ENCODE measurements at places on chromosomes 16 and 17.
A peak's percentile ranks its signal among the peaks of the same experiment; 100 is the strongest.

DNA sequence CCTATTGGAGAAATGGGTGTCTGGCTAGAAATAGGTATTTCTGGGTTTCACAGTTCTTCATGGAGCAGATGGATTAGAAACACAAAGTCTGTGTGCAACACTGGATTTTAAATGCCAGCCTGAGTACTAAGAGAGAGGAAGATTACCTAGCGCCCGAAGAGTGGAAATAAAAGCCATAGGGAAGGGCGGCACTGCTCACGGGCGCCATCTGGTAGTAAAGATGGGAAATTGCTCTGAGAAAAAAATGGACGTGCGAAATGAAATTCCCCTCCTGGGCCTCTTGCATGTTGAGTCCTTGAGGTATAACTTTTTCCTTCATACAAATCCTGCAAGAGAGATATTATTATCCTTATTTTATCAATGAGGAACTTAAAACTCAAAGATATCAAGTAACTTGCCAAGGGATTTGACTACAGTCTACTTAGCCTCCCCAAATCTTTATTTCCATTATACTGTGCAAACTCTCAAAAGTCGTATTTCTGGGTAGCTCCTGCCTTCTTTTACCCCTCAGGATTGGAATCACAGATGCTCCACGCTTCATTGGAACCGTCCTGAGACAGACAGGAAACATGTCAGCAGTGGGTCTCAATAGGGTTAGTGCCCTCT is 72.8 kb downstream of the MMD start:
- DNase-seq: peak; percentile 71

DNA sequence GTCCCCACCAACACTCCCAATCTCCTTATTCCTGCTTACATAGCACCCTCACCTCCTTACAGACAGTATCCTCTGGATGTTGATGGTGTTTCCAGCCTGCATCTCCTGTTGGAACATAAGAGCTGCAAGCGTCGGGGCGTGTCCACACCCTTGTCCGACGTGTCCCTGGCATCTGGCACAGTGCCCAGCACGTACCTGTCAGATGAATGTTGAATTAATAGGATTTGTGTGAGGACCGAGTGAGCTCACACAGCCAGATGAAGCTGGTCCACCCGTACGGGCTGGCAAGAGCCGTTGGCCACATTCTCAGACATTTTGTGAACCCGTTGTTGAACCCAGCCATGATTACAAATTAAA is 12.2 kb upstream of the CBX4 start:
- DNase-seq: no peak

- DNase-seq: peak; percentile 20
Observed at GRCh38 chr17:21376759-21377690, 868 bp downstream of the KCNJ12 start.

- DNase-seq: peak; percentile 56
Observed at GRCh38 chr17:42819939-42820535, 4.0 kb downstream of the BECN1 start.

GRCh38 chr17:59353106-59353854 is 21.8 kb downstream of the YPEL2 start:
- DNase-seq: no peak

GRCh38 chr17:51997723-51998122 is 160.8 kb downstream of the CA10 start:
- no peak for DNase-seq

GRCh38 chr16:29975134-29975538 is 1.5 kb downstream of the TAOK2 start:
- no peak for DNase-seq

GRCh38 chr17:29572691-29573557 is 4.4 kb downstream of the TP53I13 start:
- DNase-seq: no peak

DNA sequence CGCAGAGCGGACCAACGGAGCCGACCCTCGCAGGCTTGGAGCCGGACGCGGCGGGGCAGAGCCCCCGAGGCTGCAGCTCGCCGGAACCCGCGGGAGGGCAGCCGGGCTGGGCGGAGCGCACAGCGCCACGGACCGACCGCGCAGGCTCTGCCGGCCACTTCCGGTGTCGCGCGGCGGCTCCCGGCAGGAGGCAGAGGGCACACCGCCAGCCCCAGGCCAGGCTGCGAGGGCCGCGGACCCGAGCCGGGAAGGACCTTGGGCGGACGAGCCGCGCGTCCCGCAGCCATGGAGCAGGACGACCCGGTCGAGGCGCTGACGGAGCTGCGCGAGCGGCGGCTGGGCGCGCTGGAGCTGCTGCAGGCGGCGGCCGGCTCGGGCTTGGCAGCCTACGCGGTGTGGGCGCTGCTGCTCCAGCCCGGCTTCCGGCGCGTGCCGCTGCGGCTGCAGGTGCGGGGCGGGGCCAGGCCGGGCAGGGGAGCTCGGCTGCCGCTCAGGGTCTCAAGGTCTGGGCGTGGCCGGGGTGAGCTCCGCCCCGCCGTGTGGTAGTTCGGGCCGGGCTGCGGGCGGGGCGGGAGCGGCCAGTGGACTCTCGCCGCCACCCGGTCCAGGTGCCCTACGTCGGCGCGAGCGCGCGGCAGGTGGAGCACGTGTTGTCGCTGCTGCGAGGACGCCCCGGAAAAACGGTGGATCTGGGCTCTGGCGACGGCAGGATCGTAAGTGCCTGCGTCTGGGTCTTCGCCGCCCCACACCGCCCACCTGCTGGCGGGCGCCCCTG is at the start of gene ANTKMT:
Gene ANTKMT, plus strand, starts transcription at position 157 of the 775 bp plus-strand sequence. Its CDS starts 129 bp downstream, at position 286.
- peak; percentile 46 for DNase-seq

DNA sequence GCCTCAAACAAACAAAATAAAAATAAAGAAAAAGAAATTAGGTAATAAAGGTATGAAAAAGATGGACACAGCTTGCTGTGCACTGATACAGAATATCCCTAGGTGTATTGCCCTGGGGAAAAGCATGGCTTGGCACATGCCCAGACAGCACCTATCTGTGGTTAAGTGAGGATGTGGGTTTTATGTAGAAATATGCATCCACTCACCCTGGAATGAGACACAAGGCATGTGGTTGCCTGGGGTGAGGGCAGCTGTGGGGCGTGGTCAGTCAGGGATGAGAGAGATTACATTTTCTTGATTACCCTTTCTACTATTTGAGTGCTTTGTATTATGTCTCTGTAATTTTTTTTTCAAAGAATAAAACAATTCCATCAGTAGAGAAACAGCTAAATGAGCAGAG is 6.9 kb downstream of the PLLP start:
- peak; percentile 78 for DNase-seq

GRCh38 chr16:85447693-85448313 is 165.3 kb upstream of the GSE1 start:
- DNase-seq: no peak

DNA sequence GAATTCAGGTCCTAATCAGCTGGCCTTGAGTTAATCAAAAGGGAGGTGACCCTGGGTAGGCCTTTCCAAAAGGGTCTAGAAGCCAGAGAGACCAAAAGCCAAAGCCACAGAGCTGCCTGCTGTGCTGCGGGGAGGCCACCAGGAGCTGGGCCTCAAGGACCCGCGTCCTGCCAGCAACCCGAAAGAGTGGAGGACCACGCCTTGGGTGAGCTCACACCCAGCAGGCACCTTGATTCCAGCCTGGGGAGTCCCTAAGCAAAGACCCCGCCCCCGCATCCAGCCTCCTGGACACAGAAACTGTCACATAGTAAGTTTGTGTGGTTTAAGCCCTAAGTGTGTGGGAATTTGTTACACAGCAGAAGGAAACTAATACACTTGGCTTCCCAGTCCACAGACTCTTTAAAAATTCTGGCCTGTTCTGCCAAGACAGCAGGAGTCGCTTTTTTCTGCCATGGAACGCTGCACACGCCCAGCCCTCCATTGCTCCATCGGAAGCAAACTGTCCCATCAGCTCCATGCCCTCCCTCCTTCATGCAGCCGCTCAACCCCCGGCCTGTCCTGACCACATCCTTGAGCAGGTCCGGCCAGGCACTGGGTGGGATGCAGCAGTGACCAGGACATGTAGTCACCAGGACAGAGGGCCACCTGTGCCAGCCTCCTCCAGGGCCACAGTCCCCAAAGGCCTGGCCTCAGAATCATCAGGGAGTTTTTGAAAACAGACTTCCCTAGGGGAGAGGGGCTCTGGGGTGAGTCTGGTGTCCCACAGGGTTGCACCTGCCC is 20.9 kb upstream of the RASD1 start:
- DNase-seq: no peak

- DNase-seq: peak; percentile 28
Observed at GRCh38 chr17:53227514-53227913, 595.2 kb upstream of the KIF2B start.

DNA sequence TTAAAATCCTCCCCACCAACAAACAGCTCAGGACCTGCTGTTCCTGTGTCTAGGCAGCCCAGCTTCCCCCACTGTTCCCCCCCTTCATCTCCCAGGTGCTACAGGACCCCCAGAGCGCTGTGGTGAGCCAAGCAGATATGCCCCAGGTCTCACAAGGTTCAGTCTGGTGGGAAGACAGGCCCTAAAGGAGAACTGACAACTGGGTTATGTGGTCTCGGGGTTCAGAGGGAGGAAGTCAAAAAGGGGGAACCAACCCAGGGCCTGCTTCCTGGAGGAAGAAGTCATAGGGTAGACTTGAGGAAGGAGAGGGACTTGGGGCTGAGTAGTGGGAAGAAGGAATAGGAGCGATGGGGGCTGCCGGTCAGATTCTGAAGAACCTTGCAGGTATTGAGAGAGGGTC is 2.6 kb downstream of the RIPOR1 start:
- no peak for DNase-seq

DNA sequence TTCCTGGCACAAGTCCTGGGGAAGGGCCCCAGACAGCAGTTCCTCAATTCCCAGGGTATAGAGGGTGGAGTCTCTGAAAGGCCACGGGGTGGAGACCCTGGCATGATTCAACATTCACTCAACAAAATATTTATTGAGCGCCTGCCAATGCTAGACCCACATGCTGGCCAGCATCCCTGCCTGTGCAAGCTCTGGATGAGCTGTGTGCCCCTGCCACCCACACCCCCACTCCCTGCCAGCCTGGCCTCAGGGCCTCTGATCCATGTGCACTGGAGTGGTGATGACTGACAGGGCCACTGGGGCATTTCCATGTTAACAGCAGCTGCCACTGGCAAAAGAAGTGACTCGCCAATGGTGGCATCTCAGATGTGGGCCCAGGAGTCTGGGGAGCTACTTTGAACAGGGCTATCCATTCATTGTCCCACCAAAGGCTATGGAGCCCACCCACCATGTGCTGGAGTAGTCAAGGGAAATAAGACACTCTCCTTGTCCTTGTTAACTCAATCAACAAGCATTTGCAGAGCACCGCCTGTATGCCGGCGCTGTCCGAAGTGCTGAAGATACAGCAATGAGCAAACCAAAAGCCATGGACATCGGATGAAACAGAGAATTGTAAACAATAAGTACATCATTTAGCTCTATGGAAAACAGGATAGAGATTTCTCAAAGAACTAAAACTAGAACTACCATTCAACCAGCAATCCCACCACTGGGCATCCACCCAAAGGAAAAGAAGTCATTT is 3.0 kb upstream of the PRSS22 start:
- no peak for DNase-seq

DNA sequence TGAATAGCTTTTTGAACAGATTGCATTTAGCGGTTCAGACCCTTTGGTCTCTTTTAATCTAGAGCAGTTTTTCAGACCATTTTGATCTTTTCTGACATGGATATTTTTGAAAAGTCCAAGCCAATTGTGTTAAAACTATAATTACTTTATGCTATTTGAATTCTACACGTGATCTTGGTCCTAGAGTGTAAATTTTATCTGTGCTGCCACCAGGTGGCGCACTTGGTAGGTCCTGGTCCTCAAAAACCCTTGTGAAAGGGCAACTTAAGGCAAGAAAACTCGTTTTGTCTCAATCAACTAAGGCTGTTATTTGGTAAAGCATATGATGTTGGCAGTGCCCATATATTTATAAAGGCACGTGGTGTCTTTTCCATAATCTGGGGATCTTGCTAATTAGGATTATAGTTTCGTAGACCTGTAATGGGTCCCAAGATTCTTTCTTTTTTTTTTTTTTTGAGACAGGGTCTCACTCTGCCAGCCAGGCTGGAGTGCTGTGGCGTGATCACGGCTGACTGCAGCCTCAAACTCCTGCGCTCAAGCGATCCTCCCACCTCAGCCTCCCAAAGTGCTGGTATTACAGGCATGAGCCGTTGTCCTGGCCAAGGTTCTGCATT is 43.9 kb upstream of the TEX2 start:
- peak; percentile 40 for DNase-seq

GRCh38 chr16:88606148-88606757 is 32.1 kb upstream of the IL17C start:
- no peak for DNase-seq

DNA sequence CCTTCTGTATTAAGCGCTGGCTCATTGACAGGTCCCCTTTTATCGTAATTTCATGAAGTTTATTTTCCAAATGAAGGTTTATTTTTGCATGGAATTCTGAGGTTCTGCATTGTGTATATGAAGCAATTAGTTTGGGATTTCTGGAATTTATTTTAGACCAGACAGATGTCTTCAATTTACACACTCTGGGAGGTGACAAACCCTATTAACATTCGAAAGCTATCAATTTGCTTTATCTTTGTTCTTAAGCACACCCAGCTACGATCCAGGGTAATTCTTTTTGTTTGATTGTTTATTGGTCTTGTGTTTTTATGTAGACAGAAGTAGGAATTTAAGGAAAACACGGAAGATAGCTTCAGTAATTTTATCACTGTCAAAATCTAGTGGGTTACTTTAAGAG is 264.6 kb downstream of the HS3ST3A1 start:
- no peak for DNase-seq

- peak; percentile 52 for DNase-seq
Observed at GRCh38 chr17:869567-870525, 87.7 kb downstream of the MRM3 start.

DNA sequence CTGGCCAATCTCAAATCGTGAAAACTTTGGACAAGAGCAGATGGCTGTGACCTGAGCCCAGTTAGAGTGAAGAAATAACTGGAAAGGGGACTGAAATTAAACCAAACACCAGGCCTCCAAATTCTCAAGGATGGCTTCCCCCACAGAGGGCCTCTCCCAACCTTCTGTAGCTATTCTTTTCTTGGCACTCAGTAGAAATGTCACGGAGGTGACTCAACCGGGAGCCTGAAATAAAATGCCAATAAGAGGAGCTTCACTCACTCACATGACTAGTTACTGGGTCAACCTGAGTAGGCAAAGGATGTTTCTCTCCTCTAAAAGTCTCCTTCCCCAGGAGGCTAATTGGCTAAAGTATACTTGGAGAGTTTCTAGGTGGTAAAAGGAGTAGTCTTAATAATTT is 230.7 kb downstream of the MAF start:
- peak; percentile 5 for DNase-seq

DNA sequence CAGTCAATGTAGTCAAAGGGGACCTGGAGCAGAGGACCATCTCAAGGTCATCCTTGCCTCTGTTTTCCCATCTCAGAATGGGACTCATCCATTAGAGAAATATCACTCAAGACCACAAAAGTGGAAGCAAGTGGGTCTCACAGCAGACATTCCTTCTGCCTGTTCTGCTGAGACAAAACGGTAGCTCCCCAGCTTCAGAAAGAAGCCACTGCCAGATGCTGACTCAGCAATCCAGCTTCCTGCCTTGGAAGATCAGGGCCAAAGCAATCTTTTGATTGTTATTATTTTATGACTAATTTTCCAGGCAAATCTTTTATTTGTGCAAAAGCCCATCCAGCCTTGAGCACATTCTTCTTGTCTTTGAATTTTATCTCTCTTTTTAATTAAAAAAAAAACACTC is 86.8 kb downstream of the CCT6B start:
- DNase-seq: no peak

Measured in kidney glomerular epithelial cell (primary cell).